ENCODE measurements at places on chromosomes 6 and 20.
A peak's percentile ranks its signal among the peaks of the same experiment; 100 is the strongest.

GRCh38 chr6:84785671-84786070 lies 21.3 kb upstream of the TBX18 start:
- DNase-seq, result no peak

DNA sequence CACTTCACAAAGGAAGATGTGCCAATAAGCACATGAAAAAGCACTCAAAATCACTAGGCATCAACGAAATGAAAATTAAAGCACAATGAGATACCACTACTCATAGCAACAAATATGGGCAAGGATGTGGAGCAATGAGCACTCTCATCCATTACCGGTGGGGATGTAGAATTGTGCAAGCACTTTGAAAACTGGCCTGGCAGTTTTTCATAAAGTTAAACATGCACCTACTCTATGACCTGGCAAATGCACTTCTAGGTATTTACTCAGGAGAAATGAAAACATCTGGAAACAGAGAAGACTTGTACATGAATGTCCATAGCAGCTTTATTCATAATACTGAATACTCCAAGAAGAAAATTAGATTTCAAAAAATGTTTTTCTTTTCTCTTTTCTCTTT lies 34.1 kb upstream of the TMEM14A start:
- no peak for DNase-seq

DNA sequence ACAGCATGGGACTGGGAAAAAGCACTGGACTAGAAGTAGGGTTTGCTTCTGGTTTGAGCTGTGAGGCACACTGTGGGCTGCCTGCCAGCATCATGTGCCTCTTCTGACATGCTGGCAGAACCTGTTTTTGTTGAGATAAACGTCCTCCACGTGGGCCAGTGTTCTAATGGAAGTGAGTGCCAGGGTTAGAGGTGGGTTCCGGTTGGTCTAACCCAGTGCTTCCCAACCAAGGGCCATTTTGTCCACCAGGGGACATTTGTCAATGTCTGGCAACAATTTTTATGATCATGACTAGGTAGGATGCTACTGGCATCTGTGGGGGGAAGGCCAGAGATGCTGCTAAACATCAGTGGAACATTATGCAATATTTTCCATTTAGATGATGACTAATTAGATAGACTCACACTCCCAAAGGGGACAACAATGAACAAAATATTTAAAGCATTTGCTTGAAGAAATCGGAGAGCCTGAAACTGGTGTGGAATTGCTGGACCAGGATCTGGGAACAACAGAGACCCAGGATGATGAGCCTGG lies 7.8 kb upstream of the APMAP start:
- no peak for DNase-seq

- DNase-seq, result no peak
Measured at GRCh38 chr6:149327638-149328037, 10.1 kb downstream of the TAB2 start.

DNA sequence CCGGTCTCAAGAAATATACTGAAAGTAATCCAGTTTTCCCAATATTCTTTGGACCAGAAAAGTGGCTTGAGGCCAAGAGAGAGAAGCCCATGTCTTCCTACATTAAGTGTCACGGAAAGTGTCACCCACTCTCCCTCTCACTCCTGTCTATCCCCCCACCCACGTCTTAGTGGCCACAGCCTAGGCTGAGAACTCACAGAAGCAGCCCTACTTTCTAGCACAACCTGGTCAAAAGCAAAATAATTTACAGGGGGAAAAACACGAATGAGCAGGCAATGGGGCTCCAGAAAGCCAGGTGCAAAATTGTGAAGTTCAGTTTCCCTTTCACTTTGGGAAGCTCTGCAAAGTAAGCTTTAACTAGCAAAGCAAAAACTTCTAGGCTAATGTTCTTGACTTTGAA lies 118.0 kb downstream of the OPRM1 start:
- DNase-seq, result no peak

DNA sequence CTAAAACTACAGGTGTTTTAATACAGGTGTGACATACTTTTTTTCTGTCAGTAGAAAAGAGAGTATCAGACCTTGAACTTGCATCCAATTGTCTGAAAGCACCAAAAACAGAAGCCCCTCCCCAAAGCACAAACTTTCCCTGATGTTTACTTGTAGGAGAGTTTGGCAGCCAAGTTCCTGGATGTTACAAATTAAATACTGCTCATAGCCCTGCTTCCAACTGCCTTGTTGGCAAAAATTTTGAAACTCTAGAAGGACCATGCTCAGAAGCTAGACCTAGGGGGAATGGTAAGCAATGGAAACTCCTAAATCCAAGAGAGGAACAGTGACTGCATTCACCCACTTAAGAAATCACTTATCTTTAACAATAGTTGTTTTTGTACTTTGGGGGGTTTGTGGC lies 17.0 kb upstream of the ARG1 start:
- DNase-seq, result no peak

- no peak for DNase-seq
Measured at GRCh38 chr6:118574051-118574865, 26.2 kb downstream of the PLN start.

GRCh38 chr20:24950836-24951525 lies 1.9 kb downstream of the CST7 start:
- no peak for DNase-seq

DNA sequence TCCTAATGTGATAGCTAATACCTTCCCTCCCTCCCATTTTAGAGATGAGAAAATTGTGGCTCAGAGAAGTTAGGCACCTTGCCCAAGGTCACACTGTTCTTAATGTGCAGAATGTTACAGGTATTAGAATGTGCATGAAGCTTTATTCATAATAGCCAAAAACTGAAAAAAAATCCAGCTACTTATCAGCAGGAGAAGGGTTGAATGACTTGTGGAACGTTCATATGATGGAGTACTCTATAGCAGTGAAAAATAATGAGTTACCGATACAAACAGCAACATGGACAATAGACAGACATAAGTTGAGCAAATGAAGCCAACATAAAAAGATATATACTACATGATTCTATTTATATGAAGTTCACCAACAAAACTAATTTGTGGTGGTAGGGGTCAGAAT lies 37.7 kb upstream of the ZFAND3 start:
- DNase-seq, result no peak

- no peak for DNase-seq
Measured at GRCh38 chr6:161511447-161512095, 237.7 kb upstream of the AGPAT4 start.

- no peak for DNase-seq
Measured at GRCh38 chr20:1537731-1538058, 19.8 kb downstream of the SIRPD start.

DNA sequence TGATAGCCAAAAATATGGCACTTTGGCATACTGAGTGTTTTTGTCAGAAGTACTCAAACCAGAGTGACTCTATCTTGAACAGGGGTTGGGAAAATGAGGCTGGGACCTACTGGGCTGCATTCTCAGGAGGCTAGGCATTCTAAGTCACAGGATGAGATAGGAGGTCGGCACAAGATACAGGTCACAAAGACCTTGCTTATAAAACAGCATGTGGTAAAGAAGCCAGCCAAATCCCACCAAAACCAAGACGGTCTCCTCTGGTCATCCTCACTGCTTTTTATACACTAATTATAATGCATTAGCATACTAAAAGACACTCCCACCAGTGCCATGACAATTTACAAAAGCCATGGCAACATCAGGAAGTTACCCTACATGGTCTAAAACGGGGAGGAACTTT lies 985.1 kb downstream of the HACE1 start:
- no peak for DNase-seq

DNA sequence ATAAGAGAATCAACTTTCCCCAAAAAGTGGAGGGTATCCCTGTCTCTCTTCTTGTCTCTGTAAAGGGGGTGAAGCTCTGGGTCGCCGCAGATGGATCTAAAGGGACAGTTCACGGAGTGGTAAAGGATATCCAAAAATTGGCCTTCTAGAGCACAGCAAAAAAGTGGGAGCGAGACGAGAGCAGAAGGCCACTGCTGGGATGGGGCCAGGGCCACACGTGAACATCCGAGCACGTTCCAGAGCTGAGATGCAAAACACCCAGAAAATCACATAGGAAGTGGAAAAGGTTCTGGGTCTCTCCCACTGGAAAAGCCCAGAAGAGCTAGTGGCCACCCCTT lies 837 bp downstream of the TRAM2 start:
- no peak for DNase-seq

DNA sequence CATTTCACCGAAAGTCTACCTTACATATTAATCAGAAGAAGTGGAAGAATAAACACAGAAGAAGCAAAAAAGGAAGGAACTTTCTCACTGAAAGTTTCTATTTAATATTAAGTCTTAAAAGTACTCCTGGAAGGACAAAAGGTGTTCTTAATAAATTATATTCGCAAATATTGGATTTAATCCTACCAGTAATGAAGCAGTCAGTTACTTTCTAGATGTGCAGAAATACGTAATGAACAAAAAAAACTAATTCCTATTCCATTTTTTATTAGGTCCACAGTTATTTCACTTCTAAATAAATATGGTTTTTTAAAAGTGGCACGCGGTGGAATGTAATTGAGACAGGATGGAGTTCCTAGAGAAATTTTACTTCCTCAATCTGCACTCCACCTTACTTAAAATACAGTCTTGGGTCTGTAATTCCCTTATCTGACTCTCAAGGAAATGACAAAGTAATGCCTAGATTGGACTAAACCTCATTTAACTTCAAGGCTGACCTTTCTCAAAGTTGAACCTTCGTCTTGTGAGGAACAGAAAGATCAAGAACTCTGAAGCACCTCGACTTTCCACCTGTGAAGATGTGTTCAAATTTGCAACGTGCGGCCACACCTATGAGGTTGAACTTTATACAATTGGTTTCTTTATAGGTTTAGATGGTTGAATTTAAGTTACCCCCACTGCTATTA lies 1.1 kb upstream of the TRAM2 start:
- no peak for DNase-seq

GRCh38 chr20:8616792-8617191 lies 452.1 kb upstream of the PLCB4 start:
- no peak for DNase-seq

- no peak for DNase-seq
Measured at GRCh38 chr6:112773187-112773586, 426.1 kb downstream of the RFPL4B start.

DNA sequence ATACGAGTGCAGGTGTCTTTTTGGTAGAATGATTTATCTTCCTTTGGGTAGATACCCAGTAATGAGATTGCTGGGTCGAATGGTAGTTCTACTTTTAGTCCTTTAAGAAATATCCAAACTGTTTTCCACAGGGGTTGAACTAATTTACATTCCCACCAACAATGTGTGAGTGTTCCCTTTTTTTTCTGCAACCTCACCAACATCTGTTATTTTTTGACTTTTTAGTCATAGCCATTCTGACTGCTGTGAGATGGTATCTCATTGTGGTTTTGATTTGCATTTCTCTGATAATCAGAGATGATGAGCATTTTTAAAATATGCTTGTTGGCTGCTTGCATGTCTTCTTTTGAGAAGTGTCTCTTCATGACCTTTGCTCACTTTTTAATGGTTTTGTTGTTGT lies 1.9 kb upstream of the ZNF831 start:
- DNase-seq, result peak; percentile 60

GRCh38 chr20:37503256-37503927 lies 17.7 kb upstream of the NNAT start:
- no peak for DNase-seq

DNA sequence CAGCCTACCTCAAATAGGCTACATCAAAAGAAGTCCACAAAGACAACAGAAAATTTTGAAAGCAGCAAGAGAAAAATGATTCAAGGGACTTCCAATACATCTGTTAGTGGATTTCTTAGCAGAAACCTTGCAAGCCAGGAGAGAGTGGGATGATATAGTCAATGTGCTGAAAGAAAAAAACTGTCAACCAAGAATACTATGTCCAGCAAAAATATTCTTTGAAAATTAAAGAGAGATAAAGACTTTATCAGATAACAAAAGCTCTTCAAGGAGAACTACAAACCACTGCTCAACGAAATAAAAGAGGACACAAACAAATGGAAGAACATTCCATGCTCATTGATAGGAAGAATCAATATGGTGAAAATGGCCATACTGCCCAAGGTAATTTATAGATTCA lies 34.0 kb downstream of the MCHR2 start:
- DNase-seq, result no peak

- no peak for DNase-seq
Measured at GRCh38 chr6:87152526-87152955, 2.8 kb upstream of the ZNF292 start.

DNA sequence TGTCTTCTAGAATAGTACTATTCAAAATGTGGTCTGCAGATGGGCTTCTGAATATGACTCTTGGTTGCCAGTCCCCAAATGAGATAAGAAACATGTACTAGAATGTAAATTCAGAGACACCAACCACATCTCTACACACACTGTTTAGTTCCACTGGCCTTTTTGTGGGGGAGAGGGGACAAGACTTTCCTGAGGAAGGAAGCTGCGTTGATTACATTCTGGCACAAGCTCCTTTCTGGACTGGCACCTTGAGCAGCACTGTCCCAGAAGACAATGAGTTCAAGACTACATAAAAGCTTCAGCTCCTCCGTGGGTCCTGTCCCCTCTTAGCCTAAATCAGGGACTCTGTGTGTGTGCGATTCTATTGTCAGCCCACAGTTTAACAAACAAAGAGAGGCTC lies 6.9 kb upstream of the IYD start:
- DNase-seq, result no peak

DNA sequence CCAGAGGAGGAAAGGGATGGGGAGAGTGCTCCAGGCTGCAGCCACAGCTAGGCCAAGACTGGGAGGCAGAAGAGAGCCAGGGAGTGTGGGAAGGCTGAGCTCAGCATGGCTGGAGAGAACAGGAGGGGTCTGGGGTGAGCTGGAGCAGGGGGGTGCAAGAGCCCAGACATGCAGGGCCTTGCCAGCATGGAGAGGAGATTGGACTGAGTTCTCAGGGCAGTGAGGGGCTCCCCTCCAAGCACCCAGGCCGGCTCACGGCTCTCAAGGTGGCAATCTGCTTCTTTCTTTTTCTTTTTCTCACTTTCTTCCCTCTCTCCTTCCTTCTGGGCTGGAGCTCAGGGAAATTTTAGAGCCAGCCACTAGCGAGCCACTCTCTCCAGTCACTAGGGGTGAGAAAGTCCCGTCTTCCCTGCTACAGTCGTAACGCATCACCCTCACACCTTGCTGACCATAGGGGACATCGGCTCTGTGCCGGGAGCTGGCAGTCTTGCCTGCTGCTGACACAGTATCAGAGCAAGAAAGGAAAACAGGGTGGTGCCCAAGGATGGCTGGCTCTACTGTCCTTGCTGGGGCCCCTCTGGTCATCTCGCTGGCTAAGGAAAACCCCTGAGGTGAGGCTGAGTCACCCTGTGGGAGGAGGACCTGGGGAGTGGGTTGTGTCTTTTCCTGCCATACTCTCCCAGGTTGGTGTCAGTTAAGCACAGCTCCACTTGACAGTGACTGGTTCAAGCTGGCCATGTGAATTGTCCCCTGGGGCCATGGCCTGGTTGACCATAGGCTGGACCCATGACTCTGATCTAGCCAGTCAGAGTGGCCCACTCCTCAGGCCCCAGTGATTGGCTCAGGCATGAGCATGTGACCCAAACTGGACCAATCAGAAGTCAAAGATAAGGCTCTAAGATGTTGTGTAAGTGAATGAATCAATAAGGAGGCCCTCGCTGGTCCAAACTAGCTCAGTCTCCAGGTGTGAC lies 135.1 kb upstream of the PMEPA1 start:
- no peak for DNase-seq

- DNase-seq, result no peak
Measured at GRCh38 chr20:49433333-49433732, 49.1 kb downstream of the KCNB1 start.

Data from Jurkat, Clone E6-1 (cell line).